ENCODE measurements at places on chromosomes 16 and 17.

GRCh38 chr17:27609611-27610303, 21.2 kb upstream of the LGALS9 start:
- peak; percentile 63 for DNase-seq

DNA sequence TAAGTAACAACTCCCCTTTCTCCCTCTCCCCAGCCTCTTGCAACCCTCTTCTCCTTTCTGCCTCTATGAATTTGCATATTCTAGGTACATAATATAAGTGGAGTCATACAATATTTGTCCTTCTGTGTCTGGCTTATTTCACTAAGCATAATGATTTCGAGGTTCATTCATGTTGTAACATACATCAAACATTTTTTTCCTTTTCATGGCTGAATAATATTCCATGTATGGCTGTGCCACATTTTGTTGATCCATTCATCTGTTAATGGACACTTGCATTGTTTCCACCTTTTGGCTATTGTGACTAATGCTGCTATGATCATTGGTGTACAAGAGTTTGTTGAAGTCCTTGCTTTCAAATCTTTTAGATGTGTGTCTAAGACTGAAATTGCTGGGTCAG, 17.6 kb upstream of the FA2H start:
- DNase-seq = no peak

GRCh38 chr16:51797669-51798259, 646.7 kb upstream of the SALL1 start:
- DNase-seq = no peak

DNA sequence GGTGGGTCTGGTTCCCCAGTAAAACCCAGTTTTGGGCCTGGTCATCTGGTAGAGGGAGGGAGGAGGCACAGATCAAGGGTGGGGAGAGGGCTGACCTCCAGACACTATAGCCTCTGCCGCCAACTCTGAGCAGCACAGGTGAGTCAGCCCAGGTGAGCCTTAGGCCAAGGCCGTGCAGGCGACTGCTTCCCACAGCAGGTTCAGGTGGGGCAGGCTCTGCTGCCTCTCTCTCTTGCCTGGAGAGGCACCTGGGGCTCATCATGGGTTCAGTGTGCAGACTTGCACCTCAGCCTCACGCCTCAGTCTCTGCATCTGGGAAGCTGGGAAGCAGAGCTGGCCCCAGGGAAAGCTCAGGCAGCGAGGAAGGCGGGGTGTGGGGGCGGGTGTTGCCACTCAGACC, 37.8 kb upstream of the IL34 start:
- no peak for DNase-seq

- no peak for DNase-seq
These were observed 195.1 kb downstream of the CCDC182 start for GRCh38 chr17:57550016-57550415.

DNA sequence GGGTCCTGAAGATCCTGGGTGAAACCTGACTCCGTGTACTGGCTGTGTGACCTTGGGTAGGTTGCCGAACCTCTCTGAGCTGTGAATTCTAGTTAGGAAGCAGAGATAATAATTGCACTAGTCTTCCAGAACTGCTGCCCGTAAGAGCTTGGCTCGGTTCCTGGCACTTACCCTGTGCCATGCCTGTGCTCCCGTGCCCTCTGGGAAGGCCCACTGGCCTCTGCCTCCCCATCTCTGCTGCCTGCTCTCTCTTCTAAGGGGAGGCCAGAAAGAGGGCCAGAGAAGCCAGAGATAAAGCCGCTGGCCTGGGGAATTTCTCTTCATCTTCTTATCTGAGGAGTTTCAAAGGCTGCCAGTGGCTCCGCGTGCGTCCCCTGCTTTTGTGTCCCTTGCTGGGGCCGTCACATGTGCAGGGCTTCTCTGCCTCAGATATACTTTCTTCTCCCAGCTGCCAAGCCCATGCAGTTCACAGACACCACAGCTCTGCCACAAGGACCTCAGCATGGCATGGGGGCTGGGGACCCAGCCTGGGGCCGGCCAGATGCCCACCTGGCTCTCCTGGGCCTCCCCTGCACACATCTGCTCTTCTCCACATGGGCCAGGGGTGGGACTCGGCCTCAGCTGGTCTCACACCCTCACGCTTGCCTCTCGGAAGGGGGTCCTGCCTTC, 145.2 kb downstream of the SDK2 start:
- no peak for DNase-seq

- DNase-seq = no peak
These were observed 430.4 kb upstream of the CDH5 start for GRCh38 chr16:65936096-65936495.

GRCh38 chr16:21100447-21100846, 50.2 kb downstream of the DNAH3 start:
- no peak for DNase-seq

GRCh38 chr17:18143044-18143936, 34.7 kb downstream of the MYO15A start:
- peak; percentile 90 for DNase-seq

- DNase-seq = no peak
These were observed 12.5 kb downstream of the RBFOX1 start for GRCh38 chr16:7344830-7345780.

DNA sequence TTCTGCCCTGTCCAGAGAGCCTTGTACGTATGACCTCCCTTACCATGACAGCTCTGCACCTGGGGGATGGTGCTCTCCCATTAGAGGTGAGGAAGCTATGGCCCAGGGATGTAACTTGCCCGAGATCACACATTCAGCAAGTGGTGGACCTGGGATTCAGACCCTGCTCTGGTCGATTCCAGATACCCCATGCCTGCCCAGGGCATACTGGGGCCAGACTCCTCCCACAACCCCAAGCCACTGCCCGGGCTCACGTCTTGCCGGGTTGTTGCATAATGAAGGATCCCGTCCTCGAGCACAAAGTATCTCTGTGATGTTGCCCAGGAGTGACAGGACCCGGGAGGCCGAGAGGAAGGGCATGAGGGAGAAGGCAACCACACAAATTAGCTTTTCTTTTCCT, 2.1 kb downstream of the OSBPL7 start:
- DNase-seq = no peak

DNA sequence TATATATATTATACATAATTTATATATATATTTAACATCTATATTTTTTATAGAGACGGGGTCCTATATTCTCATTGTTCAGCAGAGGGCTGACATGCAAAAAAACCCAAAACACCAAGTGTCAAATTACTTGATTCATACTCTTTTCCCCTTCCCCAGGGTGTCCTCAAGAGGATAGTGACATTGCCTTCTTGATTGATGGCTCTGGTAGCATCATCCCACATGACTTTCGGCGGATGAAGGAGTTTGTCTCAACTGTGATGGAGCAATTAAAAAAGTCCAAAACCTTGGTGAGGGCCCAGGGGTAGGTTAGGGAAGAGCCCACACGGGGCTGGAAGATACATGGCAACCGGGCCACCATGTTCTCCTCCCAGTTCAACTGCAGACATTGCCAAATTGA, 11.0 kb downstream of the ITGAM start:
- DNase-seq = no peak

DNA sequence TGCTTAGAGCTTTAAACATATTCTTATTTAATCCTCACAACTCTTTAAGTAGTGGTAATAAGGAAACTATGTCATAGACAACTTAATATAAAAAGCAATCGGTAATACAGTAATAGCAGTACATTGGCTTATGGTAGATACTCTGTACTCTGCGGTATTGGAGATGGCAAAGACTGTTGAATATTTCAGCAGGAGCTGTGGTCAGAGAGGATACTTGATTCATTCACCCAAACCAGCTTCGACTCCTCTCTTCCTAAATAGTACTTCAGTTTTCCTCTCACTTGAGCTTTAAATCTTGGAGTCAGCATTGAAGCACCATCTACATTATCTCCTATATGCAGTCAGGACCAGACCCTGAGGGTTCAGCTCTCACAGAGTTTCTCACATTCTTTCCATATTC, 169.3 kb downstream of the CYB561 start:
- no peak for DNase-seq

GRCh38 chr17:7509937-7510336, 25.8 kb downstream of the POLR2A start:
- no peak for DNase-seq

GRCh38 chr16:17885659-17886207, 415.0 kb upstream of the XYLT1 start:
- peak; percentile 37 for DNase-seq

- no peak for DNase-seq
These were observed 10.7 kb upstream of the LITAF start for GRCh38 chr16:11597235-11598095.

DNA sequence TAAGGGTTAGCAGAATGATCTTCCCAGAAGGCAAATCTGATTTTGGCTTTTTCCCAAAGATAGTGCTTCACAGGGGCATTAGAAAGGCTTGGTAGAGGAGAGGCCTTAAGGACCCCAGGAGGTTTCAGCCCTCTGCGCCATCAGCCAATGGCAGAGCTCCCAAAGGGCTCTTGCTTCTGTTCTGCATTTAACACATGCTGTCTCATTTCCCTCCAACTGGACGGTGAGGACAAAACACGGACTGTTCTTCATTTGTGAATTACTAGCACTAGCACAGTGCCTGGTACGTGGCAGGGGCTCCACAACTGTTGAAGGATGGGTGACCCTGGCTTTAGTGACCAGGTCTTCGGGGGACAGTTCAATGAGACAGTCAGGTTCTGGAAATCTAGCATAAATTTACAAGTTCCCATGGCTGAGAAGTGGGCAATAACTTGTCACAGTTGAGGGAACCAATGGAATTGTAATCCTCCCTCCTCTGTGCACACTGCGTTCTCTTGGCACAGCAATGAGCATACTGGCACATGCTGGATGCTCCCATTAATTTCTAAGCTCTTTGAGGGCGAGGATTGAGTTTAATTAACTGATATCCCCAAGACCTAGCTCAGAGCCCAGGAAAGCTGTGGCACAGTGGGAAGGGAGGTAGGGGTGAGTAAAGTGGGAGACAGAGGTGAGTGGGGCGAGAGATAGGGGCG, 45.4 kb downstream of the COG7 start:
- no peak for DNase-seq

GRCh38 chr17:6509031-6509771, 47.2 kb downstream of the PITPNM3 start:
- peak; percentile 39 for DNase-seq

GRCh38 chr16:6643080-6643686, 689.5 kb upstream of the RBFOX1 start:
- DNase-seq = peak; percentile 68

GRCh38 chr17:41098481-41098880, 539 bp upstream of the KRTAP4-8 start:
- DNase-seq = no peak

DNA sequence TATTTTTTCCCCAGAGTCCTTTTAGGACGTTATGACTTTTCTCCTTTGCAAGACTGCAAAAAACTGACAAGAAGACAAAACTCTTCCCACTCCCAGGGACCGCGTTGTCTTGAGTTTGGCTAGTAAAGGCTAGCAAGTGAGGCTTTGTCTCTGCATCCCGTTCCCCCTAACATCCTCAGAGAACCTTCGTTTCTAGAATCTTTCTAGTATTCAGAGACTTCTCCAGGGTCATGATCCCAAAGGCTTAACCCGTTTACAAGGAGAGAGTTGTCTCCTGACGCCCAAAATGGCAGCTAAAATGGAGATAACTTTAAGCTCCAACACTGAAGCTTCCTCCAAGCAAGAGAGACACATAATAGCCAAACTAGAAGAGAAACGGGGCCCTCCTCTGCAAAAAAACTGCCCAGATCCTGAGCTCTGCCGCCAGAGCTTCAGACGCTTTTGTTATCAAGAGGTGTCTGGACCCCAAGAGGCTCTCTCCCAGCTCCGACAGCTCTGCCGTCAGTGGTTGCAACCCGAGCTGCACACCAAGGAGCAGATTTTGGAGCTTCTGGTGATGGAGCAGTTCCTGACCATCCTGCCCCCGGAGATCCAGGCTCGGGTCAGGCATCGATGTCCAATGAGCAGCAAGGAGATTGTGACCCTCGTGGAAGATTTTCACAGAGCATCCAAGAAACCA, 843 bp downstream of the ZNF174 start:
- DNase-seq = peak; percentile 51

GRCh38 chr17:17822189-17822588, 14.6 kb downstream of the SREBF1 start:
- no peak for DNase-seq

- DNase-seq = no peak
These were observed 13.5 kb downstream of the NUDT16L1 start for GRCh38 chr16:4706871-4707270.

DNA sequence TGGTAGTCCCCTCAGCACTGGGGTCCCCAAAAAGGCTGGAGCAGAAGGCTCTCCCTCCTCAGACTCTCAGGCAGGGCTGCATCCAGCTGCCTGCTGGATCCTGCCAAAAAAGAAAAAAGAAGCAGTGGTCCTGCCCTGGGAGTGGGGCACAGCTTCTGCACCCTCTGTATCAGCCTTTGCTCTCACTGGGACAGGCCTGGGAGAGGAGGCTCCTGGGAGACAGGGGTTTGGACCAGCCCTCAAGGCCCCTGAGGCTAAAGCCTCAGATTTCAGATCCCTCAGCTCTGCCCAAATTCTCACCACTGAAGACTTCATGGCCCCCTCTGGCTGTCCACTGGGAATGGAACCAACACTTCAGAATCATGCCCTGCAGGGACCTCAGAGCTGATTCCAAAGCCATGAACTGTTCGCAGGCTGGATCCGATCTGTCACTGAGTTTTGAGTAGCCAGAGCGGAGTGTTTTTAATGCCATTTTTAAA, 96.9 kb downstream of the C16orf78 start:
- no peak for DNase-seq

DNA sequence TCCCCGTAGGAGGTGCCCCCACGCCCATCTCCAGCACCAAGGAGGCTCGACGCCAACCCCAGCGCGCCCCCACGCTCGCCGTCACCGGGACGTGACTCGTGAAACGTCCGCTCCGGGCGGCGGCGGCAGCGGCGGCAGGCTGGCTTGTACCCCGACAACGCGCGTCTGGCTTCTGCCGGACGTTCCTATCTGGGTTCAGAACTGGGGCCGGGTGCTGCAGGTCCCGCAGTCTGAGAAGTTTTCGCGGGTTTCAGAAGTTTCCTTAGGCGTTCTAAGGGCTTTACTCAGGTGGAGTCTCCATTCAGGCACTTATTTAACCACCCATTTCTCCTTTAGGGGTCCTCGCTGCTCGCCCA, 672 bp upstream of the ALKBH5 start:
- no peak for DNase-seq

DNA sequence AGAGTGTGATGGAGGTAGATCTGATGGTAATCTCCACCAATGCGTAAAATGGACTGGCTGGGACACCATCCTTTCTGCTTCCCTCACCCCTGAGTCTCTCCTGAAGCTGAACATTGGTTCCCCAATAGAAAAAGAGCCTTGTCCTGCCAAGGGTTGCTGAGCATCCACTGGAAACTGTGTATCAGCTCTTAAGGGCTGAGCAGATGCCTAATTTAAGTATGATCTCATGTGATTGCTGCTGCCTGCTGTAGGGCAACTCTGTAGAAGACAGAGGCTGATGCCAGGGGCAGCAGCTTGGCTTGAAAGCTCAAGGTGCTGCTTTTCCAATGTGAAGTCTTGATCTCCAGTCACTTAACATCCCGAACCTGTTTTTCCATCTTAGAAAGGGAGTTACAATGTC, 310.3 kb upstream of the CCL2 start:
- no peak for DNase-seq

DNA sequence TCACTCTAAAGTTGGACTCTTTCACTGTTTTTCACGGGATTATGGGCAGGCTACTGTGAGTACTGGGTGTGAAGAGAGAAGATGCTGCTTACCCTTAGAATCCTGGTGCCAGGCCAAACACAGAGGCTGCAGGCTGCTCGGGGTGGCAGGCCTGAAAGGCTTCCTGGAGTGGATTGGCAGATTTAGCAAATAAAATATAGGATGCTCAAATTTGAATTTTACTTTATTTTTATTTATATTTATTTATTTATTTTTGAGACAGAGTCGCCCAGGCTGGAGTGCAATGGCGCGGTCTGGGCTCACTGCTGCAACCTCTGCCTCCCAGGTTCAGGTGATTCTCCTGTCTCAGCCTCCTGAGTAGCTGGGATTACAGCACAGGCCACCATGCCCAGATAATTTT, 14.9 kb upstream of the STAC2 start:
- DNase-seq = no peak

All from GM23338 (cell line).